ENCODE measurements at places on chromosomes 7 and 10.

DNA sequence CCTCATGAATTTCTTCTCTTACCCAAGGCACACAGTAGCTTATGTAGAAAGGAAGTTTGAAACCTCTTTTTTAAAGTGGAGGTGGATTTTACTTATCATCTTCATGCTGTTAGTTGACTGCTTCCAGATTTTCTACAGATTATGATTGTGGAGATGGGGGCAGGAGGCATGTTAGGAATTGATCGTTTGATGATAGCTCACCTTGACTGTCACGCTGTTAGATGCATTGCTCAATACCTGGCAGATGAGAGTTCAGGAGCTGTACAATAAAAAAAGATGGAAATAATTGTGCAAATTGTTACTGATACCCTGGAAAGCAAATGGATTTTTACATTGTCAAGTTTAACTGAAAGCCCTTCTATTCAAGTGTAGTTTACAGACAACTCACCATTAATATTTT is 340.3 kb downstream of the PLXDC2 start:
- DNase-seq, result no peak

- DNase-seq, result no peak
These were observed 117.5 kb downstream of the PARD3 start for GRCh38 chr10:34697351-34698247.

DNA sequence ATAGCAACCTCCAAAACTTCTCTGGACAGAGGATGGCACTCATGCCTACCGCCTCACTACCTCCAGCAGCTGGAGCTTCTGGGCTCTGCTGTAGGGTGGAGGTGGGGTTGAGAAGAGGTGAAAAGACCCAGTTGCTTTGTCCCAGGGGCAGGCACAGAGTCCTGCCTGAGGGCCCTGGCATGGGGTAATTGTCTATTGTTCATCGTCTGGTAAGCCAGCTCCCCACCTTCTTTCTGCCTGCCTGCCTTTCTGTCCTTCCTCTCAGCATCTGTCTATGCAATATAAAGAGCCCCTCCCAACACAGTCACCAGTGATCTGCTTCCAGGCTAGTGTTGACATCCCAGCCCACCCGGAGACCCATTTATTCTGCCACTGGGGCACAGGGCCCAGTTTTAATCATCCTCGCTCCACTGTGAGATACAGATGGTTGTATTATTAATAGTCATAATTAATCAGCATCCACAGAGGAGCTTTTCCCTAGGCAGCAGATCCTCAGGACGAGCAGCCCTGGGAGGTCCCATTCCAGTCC is 39.0 kb downstream of the ZMIZ1 start:
- no peak for DNase-seq

DNA sequence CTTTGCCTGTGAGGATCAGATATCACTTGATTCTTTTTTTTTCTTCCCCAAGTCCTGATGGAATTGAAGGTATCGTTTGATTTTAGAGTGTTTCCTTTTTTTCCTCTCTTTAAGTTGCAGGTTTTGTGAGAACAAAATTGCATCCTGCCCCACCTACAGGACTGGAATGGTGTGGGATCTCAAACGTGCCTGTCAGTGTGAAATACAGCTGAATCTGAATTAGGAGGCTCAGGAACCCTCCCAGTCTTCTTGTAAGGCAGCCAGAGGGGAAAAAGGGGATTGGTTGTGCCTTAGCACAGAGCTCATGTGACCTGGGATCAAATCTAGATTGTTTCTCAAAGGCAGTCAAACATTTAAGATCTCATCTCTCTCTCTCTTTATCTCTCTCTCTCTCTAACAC is 32.7 kb upstream of the KLHL7 start:
- no peak for DNase-seq

- no peak for DNase-seq
These were observed 396.5 kb upstream of the SEMA3D start for GRCh38 chr7:85583131-85583953.

- no peak for DNase-seq
These were observed 5.3 kb downstream of the FRMD4A start for GRCh38 chr10:14325325-14325955.

- DNase-seq, result peak; percentile 80
These were observed 984 bp downstream of the SMURF1 start for GRCh38 chr7:99142727-99143520.

DNA sequence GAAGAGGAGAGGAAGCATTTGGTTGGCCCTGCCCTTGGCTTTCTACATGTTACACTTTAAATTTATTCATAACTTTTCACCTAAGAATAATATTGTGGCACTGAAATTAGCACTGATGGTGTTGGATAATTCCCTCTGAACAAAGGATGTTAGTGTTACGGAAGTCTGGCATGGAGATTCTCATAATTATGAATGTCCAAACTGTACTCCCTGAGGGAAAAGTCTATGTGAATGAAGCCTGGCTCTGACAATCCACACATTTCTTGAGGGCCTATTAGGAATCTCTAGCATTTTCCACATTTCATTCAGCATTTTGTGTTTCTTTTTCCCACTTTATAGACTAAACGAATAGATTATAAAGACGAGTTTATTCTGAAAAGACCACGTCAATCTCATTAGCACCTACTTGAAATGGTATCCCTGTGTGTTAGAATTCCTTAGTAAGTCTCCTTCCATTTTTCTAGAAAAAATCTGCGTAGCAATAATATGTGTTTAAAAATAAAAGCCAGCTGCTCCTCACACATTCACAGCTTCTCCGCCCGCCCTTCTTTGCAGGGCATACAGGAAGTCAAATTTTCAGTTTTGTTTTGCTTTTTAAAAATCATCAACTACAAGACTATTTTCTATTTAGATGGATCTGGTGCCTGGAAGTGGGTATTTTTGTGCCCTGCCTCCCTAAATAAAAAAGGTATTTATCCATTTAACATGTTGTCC is 131.8 kb upstream of the PALS2 start:
- DNase-seq, result no peak

DNA sequence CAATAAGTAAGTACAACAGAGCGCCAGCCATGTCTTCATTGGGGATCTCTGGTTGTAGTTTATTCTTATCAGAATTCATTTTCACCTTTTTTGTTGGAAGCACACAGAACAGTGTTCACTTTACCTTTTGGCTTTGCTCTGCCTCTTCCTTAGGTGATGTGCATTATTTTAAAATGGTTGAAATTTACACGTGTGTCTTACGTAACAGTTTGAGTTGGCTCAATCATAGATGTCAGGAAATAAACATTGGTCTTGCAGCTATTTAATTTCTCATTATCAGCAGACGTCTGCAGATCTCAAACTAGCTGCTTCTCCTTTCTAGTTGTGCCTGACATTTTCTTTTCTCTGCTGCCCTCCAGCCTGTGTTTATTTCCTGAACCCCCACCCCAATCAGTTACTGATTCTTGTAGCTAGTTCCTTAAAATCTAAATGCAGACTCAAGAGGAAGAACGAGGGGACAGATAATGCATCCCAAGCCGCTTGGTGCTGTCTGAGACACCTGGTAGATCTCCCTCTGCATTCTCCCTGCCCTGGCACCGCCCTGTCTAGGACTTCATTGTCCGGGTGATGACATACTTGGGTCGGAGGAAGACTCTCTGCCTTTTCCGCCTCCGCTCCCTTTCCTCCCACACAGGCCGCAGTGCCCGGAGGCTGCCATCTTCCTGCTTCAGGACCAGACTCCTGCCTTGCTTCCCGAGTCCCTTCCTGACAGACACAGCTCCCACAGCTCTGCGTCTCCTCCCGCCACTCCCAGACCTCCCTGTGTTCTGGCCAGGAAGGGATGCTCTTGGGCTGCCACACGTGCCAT is 108.2 kb downstream of the ANKRD61 start:
- no peak for DNase-seq

DNA sequence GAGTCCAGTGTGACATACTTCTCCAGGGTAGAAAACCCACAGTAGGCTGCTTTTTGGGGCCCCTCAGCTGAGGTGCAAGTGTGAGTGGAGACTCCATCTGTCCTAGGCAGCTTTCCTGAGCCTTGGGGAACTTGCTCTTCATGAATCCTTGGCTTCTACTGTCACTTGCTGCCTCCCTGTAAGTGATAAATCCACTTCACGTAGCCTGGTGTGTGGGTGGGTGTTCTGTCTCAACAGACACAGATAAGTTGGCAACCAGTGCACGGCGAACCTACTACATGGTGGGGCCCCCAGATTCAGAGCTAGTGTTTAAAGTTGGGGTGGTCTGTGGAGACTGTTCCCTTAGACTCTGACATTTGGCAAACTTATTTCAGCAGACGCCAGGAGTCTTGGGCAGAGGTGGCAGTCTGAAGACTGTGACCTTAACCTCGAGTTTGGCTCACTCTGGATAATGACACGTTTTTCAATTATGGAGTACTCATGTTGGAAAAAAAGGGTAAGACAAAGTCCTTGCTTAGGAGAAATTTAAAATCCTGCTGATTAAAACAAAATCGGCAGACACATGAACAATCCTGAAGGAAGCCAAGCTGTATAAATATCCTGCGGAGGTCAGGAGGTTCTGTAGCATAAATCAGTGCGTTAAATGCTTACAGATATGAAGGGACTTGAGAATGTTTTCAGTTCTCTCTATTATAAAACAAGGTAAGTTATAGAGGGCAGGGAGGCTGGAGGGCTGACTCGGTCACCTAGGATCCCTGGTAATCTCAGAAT is 376.9 kb downstream of the PHTF2 start:
- no peak for DNase-seq

DNA sequence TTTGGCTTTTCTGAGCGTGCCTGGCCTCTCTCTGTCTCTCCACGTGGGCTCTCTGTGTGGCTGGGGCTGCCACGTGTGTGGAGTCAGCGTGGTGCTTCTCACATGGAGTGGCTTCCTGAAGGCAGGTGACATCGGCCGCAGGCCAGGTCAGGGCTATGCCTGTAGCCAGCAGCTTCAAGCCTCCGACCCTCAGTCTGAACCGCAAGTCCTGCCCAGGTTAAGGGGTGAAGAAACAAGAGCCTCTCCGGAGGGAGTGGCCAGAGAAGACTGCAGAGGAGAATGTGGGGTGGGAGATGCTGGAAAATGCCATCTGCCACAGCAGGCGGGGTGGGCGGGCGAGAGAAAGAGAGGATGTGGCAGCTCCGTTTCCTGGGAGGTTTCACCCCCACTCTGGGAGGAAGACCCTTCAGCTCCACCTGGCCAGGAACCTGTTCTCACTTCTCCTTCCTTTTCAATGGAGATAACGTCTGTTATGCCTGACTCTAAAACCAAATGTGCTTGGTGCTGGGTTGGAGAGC is 14.3 kb upstream of the VIPR2 start:
- no peak for DNase-seq

GRCh38 chr10:99013885-99014284 is 221.8 kb downstream of the HPSE2 start:
- no peak for DNase-seq

DNA sequence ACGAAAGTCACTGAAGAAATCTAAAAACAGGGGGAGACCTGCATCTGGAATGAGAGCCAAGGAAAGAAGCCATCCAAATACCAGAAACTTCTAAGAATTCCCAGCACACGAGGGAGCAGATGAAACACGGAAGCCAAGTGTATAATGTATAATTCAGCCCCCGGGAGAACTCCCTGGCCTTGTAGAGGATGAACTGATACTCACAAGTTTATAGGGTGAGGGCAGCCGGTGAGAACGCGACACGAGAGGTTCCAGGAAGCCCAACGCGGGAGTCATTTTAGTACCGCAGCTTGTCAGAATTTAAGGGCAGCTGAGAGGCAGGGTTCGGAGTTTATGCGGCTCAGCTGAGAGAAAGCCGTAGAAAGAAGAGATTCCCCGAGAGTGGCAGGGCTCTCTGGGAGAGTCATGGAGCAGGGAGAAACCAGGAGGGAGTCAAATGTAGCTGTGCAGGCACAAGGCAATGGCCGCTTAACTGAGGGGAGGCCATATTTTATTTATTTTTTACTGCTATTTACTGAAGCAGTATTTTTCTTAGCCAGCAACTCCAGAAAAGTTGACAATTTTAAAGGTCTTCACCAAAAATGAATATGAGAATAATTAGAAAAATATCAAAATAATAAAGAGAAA is 164.0 kb downstream of the NPSR1 start:
- DNase-seq, result no peak

GRCh38 chr10:89659143-89660131 is 14.4 kb upstream of the PANK1 start:
- DNase-seq, result no peak

- no peak for DNase-seq
These were observed 35.2 kb downstream of the COL26A1 start for GRCh38 chr7:101397770-101398324.

- no peak for DNase-seq
These were observed 327.9 kb upstream of the SORCS1 start for GRCh38 chr10:107492389-107492788.

GRCh38 chr10:86667421-86668181 is 710 bp upstream of the LDB3 start:
- DNase-seq, result no peak

GRCh38 chr7:2115760-2116447 is 116.8 kb downstream of the MAD1L1 start:
- no peak for DNase-seq

- no peak for DNase-seq
These were observed 59.7 kb upstream of the CDK14 start for GRCh38 chr7:90536449-90536848.

- no peak for DNase-seq
These were observed 5.9 kb downstream of the BORCS7 start for GRCh38 chr10:102859911-102860310.

GRCh38 chr10:104318810-104319741 is 19.2 kb downstream of the ITPRIP start:
- DNase-seq, result no peak

DNA sequence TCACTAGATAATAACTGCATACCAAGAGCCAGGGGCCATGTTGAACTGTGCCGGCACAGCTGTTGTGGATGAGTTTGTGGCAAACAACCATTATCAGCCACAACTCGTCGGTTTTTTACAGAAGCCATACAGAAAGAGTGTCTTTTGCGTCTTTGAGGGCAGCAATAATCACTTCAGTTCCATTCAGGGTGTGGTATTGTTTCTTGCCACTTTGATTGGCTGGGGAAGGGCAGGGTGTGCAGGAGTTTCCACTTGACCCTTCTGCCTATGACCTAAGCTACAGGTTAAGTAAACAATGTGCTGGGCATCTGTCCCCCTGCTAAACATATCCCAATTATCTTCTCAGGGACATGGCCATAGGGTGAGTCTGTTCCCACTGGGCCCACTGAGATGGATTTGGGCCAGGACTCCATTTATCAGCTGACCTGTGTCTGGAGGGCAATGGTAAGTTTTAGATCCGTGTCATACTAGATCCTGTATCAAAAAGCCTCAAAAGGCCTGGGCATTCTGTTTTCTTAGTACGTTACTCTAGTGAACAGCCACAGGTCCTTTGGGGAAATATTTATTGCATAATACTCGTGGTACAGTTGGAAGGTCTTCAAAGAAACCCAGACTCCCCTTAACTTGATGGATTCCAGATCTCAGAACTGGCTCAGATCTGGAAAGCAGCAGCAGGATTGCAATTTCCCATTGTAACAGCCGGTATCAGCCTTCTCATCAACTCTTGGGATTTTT is 15.9 kb downstream of the ZNF3 start:
- DNase-seq, result no peak

- no peak for DNase-seq
These were observed 48.6 kb downstream of the CUL1 start for GRCh38 chr7:148747274-148747673.

GRCh38 chr10:115829521-115830205 is 443.3 kb downstream of the GFRA1 start:
- no peak for DNase-seq

All from midbrain (tissue), 1 donor.